ENCODE measurements at places on chromosomes 1 and 21.

- peak; percentile 90 for DNase-seq
Measured at GRCh38 chr1:201562659-201563405, 23.9 kb downstream of the NAV1 start.

DNA sequence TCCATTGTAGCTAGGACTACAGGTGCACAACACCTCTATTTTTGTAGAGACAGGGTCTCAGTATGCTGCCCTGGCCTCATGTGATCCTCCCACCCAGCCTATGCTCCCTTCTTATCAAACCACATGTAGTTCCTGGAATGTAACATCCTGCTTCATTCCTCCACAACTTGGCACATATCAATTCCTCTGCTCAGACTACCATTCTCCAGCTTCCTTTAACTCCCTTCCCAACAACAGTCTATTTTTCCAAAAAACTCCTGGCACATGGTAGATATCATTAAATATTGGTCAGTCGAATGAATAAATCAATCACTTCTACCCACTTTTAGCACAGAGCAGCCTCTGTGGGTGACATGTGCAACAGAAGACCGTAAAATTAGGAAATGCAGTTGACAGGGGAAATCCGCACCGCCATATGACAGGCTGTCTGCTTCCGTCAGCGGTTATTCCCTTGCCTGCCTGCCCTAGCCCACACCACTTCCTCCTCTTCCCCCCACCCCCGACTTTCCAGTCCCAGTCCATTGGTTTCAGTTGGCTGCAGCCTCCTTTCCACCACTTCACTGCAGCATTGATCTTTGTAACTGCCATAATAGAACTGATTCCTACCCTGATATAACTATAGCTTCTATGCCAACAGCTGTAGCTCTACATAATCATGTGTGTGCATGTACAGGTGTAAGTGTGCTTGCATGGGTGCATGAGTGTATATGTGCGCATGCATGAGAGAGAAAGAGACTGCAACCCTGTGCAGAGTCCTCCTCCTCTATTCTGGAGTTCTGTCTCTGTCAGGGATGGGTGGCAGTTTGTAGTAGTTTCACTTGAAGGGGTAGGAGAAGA is 6.8 kb upstream of the AKR1A1 start:
- DNase-seq = no peak

DNA sequence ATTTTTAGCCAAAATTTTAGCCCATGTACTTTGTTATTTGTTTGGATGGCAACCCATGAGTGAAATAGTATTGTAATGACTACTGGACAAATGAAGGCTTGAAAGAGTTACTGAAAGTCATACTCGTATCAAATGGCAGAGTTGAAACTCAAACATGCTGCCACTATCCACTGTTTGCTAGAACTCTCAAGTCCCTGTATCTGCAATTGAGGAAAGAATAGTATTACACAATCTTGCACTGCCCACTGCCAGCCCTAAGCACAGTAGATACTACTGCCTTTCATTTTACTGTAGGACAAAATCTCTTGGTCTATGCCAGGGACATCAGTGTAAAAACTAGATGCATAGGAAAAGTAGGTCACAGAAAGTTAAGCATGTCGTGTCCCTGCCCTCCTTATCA is 581.1 kb upstream of the PLXNA2 start:
- DNase-seq = no peak

DNA sequence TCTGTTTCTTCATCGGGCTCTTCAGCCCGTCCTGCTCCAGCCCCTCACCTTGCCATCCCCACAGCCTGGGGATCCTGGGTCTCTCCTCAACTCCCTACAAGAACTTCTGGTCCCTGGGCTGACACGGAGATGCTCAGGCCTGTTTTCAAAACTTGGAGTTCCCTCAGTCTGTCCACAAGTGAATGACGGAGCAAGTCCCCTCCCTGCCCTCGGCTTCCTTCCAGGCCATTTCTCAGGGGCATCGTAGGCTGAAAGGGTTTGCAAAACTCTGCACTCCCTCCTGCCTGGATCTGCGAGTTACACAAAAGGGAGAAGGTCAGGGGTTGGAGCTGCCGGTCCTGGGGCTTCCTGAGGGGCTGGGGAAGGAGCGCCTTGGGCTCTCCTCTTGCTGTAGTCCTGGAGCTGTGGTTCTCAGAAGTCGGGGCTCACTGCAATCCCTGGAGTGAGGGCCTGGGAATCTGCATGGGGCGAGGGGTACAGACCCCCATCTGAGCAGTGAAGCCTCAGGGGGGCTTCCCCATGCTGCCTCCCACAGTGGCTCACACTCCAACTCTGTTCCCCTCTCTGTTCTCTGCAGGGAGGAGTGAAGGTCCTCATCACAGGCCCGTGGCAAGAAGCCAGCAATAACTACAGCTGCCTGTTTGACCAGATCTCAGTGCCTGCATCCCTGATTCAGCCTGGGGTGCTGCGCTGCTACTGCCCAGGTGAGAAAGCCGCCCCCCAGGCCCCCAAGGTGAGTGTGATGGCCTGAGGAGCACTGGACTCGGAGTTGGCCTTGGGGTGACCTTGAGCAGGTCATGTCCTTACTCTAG is 100.6 kb upstream of the VAMP3 start:
- no peak for DNase-seq

GRCh38 chr1:111747282-111747734 is 8.1 kb upstream of the INKA2 start:
- peak; percentile 29 for DNase-seq

GRCh38 chr1:228510803-228511413 is 23.7 kb downstream of the RNF187 start:
- DNase-seq = no peak

DNA sequence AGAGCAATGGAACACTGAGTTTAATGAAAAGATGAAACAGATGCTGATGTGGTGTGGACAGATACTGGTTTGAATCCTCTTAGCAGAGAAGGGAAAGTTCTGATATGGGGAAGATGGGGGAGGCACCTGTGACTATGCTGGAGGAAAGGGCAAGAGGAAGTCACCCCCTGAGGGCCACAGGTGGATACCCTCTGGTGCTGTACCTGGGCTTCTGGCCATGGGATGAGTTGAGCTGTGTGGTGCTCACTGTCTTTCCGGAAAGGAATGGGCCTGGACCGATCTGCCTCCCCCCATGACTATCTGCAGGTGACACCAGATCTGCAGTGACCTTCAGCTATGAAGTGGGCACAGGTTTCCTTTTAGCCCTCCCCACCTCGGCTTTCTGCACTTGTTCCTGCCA is 52.4 kb downstream of the IER5 start:
- no peak for DNase-seq

GRCh38 chr1:193019442-193020026 is 39.6 kb downstream of the UCHL5 start:
- peak; percentile 59 for DNase-seq

DNA sequence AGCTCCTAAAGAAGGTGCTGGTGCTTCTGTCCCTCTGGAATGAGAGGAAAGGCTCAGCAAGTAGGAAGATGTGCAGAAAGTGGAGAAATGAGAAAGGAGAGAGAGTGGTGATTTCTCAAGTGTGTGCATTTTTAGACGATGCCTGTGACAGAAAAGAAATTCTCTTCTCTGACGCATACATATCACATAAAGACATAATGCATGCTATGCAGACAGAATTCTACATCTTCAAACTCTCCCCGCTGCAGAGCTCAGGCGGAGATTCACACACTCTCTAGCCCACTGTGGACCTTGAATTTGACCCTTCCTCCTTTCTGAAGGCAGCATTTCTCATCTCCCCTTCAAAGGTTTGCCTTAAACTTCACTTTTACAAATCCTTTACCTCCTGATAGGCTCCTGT is 52.0 kb upstream of the CAMK1G start:
- no peak for DNase-seq

DNA sequence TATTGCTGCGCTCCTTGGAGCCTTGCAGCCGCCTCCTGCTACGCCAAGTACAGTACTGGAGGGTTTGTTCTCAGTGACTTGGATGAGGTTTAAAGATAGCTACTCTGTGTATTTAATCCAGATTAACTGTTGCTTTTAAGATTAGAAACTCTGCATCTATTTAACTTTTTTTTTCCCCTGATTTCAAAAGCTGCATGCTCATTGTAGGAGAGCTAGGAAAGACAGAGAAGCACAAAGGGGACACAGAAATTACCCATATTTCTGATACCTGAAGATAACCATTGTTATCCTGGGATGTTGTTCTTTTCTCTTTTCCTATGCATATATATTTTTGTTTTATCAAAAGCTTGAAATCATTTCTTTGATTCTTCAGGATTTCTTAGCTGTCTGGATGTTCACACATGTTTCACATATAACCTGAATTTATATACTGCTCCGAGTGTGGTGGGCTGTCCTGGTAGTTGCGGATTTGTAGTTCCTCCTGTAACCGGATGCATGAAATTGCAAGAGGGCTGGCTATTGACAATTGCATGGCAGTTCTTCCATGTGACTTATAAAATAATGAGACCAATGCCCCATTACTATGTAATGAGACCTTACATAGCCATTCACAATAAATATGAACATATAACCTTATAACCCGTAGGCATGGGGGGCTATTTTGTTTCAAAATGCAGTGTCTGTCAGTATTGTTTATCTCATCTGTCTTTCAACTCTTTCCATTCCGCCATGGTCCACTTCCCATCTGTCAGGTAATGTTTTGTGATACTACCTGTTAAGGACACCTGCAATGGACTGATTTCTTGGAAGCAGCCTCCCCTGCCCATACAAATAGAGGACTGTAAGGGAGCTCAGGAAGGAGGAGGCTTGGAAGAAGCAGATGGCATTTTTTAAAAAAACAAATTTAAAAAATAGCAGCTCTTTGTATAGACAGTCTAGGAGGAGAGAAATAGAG is 1.4 kb downstream of the RAVER2 start:
- no peak for DNase-seq

DNA sequence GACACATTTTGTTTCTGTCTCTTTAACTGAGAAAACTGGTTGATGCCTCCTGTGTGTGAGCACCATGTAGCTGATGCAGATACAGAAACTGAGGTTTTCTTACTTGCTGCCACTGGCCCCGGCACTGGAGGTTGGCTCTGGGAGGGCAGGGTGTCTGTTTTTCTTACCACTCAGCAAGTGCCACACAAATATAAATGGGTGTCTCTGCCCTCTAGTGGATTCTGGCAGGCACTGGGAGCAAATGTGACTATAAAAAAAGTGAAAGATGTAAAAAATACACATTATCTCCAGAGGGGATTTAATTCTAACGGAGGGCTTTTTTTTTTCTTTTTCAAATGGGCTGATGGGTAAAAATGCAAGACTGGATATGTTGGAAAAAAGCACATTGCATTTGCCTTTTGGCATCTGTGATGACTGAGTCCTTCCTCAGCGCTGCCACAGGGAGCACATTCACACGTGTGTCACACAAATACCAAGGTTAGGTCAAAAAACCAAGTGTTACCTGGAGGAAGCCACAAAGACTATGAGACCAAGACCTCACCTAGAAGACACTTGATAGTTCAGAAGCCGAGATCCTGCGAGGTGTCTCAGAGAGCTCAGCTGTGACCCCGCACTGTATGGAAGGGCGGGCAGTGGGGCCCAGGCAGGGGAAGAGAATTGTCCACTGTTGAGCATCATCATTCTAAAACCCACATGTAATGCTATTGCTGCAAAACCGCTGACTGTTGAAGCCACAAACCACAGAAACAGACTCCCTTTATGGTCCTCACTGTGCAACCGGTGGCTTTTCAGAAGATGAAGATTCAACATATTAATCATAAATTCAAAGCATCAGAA is 18.9 kb downstream of the PGBD2 start:
- no peak for DNase-seq

DNA sequence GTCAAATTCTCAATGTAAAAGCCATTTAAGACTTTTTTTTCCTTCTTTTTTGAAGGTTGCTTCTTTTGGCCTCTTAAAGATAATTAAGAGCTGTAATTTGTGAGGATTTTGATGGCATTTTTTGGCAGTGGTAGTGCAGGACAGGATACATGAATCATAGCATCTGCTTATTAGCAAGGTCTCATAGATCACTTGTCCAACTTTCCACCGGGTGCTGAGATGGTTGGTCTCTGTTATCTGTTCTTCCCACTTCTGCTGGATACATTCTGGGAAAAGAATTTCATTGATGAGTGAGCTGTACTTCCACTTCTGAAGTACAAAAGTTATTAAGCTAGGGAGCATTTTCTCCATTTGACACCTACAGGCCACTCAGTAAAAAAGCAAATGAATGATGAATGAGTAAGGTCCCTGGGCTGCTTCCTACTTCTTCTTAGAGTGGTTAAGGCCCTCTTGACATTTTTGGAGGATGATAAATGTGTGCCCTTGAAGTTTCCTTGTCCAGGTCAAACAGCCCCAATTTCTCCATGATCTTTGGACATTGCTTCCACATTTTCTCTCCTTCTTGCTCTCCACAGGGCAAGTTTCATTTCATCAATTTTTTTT is 100.6 kb downstream of the ROR1 start:
- no peak for DNase-seq

GRCh38 chr1:46612937-46613660 is 3.5 kb downstream of the MOB3C start:
- DNase-seq = no peak

DNA sequence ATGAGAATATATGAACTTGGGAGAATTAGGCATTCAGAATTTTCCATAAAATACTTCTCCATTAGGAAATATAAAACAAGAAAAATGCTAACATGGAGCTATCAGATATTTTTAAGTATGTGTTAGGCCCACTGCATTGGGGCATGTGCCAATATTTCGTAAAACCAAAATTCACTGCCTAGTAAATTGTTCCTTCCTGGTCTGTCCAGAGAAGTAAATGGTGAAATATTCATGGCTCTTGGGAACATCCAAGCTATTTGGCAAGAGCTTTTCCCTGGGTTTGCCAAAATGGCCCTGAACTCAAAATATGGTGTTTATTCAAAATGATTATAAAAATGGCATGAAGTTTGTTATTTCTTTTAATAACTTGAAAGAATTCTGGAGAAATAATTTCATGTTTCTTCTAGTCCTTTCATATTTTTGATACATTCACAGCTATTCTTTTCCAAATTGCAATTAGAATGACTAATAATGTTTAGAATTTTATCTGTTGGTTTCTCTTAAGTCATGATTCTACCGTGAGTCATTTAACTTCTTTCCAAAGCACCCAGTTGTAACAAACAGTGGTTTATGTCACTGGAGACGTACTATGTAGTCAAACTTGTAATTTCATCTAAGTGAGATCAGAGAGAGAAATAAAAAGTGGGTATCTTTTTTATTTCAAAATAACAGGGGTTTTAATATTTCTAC is 25.7 kb upstream of the SLC19A2 start:
- no peak for DNase-seq

- no peak for DNase-seq
Measured at GRCh38 chr1:21618561-21619374, 50.4 kb downstream of the RAP1GAP start.

DNA sequence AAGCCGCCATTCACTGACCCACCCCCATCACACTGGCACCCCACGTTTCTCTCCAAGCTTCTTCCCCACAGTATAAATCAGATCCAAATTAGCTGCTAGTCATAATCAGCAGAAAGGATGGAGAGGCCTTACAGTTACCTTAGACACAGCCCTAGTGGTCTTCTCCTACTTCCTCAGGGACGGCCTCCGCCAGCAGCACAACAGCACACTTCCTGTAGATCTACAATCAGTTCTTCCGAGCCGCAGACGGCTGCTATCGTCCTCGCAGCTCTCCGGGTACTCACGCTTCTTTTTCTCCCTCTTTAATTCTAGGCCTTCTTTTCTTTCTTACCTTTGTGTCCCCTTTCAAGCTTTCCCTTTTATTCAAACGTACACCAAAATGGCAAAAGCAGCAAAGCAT is 313.5 kb downstream of the SMYD3 start:
- no peak for DNase-seq
